CD4-positive, alpha-beta T cell treated with Interleukin-21 for 1 hour (primary cell): ENCODE measurements at places on chromosomes 12 and 14.

GRCh38 chr14:34059037-34059924 lies 108.4 kb upstream of the EGLN3 start:
- DNase-seq = no peak

GRCh38 chr14:94423453-94424056 lies 29.0 kb downstream of the SERPINA11 start:
- peak; percentile 10 for DNase-seq

DNA sequence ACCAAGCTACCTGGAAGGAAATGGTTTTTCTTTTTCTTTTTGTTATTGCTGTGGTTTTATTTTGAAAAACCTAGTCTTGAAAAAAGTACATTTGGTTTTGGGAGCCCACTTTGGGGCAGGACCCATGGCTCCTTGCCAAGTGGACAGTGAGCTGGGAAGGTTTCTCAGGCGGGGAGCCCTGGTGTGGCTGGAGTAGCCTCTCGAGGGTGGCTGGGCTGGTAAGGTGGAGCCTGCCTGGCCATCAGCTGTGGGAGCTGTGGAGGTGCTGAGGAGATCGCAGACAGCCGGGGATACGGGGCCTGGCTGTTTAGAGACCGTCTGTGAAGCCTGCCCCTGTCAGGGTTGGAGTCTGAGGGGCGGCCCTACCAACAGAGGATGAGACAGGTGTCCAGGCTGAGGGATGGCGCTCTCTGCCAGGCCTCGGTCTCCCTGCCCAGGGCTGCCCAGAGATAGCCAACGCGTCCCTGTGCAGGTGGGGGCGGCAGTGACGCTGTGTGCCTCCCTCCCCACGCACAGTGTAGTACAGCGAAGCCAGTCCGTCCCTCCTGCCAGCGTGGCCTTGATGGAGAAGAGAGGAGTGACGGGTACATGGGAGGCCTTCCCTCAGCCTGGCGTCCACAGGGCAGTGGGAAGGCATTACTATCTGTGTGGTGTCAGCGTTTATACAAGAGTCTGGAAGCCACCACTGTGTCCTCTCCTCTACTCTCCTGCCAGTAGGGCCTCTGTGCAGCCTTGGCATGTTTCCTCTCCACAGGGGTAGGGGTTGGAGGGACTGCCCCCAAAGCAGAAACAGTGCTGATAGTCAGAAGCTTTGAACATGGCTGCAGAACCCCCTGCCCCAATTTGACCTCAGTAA lies 5.9 kb downstream of the RIN3 start:
- no peak for DNase-seq

DNA sequence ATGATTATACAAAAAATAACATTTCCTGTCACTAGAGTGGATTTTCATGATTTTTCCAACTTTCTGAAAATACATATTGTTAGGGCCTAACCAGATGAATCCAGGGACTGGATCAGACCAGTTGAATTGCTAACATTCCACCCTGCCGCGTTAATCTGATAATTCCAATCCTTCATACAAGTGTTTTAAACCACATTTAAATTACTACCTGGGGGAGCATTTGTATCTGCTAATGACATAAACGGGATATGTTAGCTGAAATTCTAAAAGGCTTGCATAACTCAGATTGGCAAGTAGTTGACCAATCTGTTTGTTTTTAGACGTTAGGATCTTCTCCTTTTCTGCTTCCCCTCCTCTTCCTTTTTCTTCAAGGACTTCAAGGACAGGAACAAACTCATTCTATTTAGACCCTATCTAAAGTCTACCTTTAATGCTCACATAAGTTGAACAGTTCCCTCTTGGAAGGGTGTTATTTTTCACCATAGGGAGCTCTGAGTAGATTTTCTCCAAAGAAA lies 239.0 kb downstream of the ADAMTS20 start:
- DNase-seq = no peak

GRCh38 chr12:29053567-29053966 lies 95.5 kb upstream of the FAR2 start:
- no peak for DNase-seq

DNA sequence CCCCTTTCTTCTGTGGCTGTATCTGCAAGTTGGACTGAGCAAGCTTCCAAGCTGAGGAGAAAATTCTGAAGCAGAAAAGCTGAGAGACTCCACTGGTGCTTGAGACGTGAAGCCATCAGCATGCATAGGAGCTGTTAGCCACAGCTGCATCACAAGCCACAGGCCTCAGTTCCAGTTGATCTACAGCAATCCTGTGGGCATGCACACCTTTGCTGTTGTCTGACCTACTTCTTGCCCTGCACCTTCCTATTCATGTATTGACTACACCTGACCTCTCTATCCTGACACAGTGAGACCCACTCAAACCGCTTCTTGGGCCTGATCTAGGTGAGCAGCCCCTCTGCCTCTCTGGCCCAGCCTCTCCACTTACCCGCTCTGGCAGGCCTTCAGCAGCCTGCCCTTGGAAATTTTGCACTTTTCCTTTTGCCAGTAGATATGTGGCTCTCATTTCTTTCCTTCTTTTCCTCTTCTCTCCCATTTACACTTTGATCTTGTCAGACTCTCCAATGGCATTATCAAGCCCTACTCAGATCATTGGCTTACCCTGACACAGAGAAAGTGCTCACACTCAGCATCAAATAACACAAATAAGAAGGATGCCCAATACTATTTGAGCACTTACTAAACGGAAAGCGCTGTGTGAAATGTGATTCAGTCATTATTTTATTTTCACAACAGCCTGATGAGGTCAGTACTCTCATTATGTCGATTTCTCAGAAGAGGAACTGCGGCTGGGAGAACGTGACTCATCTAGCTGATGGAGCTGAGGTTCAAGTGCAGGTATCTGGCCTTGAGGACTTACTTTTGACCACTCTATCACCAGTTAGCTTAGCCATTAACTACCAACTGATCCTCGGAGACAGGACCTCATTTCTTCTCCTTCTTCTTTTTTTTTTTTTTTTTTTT lies 21.9 kb upstream of the PTGR2 start:
- peak; percentile 33 for DNase-seq

- DNase-seq = no peak
Observed at GRCh38 chr14:64186231-64187129, 107.7 kb downstream of the ESR2 start.

DNA sequence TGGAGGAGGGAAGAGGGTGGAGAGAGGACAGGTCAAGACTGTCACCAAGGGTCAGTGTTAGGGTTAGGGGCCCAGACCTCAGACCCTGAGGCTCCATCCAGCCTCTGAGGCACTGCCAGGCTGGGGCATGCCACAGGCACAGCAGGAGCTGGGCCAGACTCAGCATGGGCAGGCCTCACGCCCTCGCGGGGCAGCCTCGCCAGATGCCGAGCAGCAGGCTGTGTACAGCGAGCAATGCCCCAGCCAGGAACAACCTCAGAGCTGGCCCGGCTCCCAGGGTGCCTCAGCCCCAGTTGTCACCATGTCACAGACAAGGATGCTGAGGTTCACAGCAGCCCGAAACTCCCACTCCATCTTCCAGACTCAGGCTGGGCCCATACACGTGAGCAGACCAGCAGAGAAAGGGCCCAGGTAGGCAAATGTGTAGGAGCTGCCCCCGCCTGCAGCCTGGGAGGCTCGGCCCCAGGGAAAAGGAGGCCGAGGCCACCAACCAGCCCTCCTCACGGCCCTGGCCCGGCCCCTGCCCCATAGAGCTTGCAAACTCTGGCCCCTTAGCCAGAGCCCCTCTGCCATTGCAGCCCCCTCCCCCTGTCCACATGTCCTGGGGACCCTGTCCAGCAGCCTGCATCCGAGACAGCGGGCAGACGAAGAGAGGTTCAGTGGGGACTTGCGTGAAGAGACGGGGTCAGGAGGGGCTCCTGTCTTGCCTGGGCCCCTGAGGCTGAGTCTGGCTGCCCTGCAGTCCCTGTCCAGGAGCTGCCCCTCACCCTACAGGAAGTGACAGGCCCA lies 7.5 kb downstream of the C14orf180 start:
- no peak for DNase-seq

GRCh38 chr12:116975779-116976393 lies 65.1 kb downstream of the FBXW8 start:
- no peak for DNase-seq

DNA sequence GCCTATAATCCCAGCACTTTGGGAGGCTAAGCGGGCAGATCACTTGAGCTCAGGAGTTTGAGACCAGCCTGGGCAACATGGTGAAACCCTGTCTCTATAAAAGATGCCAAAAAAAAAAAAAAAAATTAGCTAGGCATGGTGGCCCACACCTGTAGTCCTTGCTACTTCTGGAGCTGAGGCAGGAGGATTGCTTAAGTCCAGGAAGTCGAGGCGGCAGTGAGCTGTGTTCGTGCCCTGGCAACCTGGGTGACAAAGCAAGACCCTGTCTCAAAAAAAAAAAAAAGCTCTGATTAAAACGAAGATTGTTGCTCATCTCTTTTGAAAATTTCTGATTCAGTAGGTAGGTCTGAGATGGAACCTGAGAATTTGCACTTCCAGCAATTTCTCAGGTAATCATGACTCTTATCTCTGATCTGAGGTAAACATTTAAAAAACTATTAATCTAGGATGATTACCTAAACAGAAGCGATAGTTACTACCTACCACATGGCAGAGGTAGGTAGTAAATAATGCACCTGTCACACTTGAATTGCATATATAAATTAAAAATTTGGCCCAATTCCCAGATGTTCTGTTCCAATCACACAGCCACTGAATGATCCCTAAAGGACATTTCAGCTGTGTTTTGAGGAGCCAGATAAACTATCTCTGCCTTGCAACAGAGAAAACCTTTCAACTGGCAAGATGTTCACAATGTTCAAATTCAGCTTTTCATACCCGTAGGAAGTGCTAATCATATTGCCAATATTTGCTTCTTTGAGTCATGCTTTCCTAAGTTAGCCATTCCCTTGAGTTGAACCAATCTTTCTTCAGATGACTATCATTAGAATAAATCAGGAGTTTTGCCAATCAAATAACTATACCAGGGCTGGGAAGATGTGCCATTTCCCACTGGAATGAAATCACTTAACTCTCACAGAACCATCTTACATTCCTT lies 4.2 kb upstream of the TEP1 start:
- DNase-seq = no peak

GRCh38 chr14:51897791-51898355 lies 37.5 kb downstream of the GNG2 start:
- no peak for DNase-seq

GRCh38 chr12:47835006-47835830 lies 15.5 kb upstream of the HDAC7 start:
- DNase-seq = no peak

- no peak for DNase-seq
Observed at GRCh38 chr12:13973996-13974395, 7.4 kb downstream of the GRIN2B start.

DNA sequence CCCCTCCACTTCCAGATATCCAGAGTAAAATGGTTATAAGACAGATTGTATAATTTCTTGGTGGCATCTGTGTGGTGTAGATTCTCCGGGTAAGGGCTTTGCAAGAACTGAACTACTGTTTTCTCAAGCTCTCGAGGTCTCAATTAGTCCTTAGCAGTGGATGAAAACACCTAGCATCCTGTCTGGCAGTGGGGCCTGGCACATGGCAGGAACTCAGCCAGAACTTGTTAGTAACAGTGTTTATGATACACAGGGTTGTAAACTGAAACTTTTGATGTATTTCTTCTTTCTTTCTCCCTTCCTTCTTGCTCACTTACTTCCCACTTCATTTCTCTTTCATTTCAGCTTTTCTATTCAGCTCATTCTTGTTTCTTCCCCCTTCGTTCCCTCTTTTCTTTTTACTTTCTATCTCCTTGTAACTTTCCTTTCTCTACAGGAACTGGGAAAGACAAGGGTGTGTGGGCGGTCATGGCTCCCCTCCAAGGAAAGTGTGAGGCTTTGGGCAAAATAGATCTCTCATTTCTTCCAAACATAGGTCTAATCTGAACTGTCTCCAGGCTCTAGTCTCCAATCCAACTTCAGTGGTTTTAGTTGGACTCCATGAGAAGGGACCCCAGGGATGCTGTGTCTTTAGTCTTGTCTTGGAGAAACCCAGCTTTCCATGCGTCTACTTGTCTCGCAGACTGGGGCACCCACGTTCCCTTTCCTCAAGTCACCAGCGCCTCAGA lies 159.7 kb downstream of the PAH start:
- DNase-seq = no peak

DNA sequence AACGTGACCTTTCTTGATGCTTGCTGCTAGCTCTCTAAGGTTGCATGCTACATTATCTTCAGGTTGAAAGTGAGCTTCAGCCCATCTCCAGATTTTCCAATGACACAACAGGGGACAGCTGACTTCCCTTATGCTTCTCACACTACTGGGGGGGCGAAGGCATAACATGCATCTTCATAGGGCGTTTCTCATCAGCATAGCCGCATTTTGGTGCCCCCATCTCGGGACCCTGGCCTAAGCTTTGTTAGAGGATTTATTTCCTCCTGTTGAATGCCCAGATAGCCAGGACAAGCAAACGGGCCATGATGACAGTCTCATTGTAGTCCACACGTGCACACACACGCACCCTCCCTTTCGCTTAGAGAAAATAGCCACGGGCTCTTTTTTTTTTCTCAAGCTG lies 30.7 kb downstream of the SSPN start:
- no peak for DNase-seq

GRCh38 chr14:95337041-95337595 lies 17.4 kb upstream of the CLMN start:
- no peak for DNase-seq

- DNase-seq = no peak
Observed at GRCh38 chr12:16358878-16359277, 11.4 kb downstream of the MGST1 start.

DNA sequence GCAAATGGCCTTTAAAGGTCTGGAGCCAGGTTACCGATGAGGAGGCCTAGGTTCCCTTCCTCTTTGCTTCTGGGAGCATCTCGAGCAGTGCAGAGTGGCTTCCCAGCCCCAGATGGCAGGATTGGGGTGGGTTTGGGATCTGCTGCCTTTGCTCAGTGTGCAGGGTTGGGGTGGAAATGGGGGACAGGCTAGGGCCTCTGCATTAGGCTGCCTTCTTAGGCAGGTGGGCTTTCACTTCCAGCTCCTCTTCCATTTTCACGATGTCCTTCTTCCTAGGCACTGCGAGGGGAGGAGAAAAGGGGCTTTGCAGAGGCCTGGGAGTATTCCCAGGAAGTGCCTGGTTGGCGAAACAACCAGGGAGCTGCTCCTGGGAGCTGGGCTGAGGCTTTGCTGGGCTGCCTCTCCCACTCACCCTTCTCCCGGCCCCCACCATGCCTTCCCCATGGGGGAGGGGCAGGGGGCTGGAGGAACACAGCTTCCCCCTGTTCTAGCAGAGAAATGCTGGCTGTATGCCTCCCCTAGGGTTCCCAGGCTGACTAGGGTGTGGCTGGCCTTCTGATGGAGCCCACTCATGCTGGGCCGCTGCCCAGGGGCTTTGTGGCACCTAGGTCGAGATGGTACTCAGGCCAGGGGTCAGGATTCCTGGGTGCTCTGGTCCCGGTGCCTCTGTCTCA lies 2.4 kb downstream of the NR4A1 start:
- DNase-seq = peak; percentile 22

GRCh38 chr12:111414711-111415252 lies 9.1 kb downstream of the SH2B3 start:
- DNase-seq = no peak

DNA sequence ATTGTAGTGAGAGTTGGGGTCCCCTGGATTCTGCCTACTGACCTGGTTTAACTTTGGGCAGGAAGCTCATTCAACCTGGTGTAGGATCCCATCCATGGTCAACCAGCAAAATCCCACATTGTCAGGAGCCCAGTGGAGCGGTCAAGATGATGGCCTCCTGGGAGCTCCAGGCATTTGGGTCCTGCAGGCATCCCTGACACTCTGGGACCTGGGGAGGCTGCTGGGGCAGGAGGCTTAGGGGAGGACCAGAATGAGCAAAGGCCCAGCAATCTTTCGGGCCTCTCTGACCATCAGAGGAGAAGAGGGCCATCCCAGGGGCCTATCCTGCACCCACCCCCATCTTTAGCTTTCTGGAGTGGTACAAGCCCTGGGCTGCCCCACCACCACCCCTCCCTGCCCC lies 104.0 kb downstream of the PRMT8 start:
- no peak for DNase-seq

- no peak for DNase-seq
Observed at GRCh38 chr14:23079716-23080115, 15.2 kb downstream of the ACIN1 start.
